Left kidney (tissue), 8 donors: ENCODE measurements at places on chromosomes 3 and 15. TPM values are rescaled to one million over a fixed set of nuclear protein-coding genes. Genes with fewer than 3 reads are reported as not detected.
A peak's percentile ranks its signal among the peaks of the same experiment; 100 is the strongest.

Gene GABRR3
- 0.03 TPM for polyA plus RNA-seq

Gene ACP3
- 86.3 TPM for polyA plus RNA-seq

GRCh38 chr3:24951180-24951579, 456.5 kb upstream of the THRB start:
- no peak for DNase-seq

DNA sequence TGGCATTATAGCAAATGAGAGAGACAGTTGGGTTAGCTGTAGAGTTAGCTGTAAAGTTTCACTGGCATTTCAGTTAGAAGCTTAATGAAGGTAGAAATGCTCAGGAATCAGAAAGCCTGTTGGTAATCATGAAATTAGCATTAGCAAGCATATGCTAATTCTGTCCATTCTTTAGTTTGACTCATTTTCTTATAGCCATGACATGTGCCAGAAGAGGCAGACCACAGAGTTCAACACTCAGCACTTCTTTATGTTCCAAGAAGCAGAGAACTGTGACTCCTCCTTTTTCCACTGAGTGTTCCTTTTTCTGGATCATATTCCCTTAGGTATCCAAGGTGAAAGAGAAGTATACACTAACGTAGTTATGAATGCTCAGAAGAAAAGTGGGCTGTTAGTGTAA, 276.2 kb upstream of the SGO1 start:
- DNase-seq, result no peak

DNA sequence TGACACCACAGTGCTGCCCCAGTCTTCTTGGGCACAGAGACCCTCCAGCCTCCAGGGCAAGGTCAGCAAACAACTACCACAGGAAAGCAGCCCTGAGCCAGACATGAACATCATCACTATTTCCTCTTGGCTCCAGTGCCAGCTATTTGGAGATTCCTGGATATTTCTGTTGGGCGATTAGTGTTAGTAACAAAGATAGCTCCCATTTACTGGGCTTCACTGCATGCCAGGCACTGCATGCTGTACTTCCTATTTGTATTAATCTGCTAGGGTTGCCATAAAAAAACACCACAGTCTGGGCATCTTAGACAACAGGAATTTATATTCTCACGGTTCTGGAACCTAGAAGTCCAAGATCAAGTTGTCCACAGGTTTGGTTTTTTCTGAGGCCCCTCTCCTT, 255.1 kb upstream of the STT3B start:
- no peak for DNase-seq

DNA sequence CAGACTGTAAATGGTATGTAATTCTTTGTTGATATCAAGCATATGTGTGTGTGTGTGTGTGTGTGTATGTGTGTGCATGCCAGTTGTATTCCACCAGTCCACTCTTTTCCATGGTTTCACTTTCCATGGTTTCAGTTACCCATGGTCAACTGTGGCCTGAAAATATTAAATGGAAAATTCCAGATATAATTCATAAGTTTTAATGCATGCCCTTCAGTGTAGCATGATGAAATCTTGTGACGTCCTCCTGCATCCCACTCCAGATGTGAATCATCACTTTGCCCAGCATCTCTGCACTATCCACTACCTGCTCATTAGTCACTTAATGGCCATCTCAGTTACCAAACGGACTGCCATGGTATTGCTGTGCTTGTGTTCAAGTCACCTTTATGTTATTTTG, 215.9 kb downstream of the GBE1 start:
- no peak for DNase-seq

DNA sequence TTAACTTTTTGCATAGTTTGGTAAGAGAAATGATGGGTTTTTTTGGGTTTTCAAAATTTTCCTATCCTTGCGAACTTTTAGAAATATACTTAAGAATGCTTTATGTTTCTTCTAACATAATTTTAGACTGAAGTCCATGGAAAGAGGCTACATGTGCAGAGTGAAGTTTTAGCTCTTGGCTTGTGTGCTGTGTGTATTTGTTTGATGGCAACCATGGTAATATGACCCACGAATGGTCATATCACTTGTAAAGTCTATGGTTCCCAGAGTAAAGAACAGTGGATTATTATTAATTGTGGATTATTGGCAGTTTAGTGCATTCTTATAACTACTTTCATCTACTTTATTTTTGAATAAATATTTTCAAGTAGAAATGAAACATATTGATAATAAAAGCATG, 124.0 kb upstream of the GOLGA6L4 start:
- no peak for DNase-seq

DNA sequence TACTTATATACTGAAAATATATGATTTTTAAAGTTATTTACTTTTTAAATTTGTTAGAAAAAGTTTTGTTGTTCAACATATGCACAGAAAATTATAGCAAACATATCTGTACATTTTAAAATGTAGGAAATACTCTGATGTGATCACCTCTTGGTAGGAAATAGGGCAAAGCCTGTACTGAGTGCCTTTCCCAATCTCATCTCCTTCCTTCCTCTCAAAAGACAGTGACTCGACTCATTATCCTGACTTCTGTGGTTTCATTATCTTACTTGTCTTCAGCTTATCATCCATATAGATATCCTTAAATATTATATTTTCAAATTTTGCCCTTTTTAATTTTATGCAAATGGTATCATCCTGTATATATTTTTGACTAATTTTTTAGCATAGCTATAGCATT, 18.4 kb upstream of the ALCAM start:
- DNase-seq, result no peak

DNA sequence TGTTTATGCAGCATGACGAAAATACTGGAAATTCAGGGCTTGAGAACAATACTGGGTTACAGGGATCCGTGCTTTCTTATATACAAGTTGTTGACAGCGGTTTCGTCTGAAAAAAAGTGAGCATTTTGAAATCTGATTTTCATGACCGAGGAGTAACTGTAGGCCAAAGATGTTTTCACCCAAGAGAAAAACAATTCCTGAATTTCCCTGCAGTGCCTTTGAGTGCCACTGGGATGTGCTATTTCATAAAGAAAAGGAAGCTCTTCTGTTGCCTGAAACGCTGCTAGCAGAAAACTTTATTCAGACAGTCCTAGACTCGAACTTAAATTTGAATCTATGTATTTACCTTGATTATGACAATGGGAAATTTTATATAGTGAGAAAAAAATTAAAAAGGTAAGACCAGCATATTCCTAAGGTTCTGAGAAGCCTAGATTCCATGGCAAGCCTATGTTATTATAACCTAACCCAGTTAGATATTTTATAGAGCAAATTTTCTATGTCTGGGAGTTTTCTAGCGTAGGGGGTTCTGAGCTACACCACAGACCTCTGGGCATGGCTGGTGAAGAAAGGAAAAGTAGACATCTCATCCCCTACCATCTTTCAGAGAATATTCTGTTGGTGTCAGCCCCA, 30.2 kb downstream of the KCNAB1 start:
- DNase-seq, result peak; percentile 74

DNA sequence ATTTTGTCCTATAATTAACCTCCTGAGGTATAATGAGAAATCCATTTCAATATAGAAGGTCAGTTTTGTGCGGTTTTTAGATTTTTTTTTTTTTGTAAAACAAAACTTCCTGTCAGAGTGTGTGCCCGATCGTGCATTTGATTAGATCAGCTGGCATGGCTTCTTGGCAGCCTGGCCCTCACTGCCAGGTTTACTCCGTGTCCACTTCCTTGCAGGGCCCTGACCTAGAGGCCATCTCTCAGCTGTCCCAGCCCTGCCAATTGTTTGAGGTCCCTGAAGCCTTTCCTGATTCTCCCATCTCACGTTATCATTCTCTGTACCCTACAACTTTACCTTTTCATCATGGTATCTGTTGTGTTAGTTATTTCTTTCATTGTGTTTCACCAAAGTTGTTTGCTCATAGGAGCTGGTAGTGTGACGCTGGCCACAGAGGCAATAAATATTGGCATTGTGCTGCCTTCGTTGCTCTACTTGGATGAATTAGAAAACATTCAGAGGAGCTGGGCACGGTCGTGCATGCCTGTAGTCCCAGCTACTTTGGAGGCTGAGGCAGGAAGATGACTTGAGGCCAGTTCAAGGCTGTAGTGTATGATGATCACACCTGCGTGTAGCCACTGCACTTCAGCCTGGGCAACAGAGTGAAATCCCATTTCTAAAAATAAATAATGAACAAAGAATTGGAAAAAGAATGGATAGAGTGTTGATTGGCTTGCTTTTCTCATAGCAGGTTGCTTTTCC, 202.0 kb downstream of the GHSR start:
- no peak for DNase-seq

DNA sequence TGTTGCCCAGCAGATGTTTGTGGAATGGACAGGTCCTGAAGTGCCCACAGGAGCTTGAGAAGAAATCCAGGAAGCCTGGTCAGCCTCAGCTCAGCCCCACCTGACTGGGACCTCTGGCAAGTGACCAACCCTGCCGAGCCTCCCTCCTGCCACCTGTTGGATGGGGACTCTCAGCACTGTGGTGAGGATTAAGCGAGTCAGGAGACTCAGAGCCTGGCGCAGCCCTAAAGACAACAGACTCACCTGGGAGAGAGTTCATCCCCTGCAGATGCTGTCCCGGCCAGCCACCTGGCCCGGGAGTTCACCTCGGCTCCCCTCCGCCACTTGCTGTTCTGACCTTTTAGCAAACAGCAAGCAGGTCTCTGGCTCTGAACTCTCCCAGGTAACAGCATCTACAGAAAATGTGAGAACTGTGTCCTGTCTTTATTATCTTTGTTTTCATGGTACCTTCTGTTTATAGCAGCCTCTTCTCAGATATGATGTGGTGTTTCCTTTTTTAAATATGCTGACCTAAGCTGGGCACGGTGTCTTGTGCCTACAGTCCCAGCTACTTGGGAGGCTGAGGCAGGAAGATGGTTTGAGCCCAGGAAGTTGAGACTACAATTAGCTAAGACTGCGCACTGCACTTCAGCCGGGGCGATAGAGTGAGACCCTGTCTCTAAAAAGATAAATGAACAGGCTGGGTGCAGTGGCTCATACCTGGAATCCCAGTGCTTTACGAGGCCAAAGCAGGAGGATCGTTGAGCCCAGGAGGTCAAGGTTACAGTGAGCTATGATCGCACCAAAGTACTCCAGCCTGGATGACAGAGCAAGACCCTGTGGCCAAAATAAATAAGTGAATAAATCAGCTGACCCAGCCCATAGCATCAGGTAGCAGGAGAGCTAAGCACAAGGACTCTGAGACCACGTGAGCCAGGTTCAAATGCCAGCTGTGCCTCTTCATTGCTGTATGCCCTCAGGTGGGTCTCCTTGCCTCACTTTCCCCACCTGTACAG, 32.4 kb upstream of the SLC6A6 start:
- no peak for DNase-seq

DNA sequence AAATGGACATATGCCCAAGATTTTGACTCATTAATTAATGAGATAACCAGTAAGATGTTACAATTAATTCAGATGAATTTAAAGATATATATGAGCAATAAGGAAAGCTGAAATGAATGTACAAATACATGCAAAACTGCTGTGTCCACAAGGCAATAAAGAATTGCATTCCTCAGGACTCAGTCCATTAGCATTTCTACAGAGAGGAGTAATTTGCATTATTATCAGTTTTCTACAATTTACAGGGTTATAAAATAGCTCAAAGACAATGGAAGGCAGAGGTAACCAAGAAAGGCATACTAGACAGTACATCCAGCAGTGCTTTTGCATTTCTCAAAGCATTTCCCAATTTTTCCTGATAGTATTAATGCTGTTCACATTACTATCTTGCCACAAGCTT, 377.1 kb upstream of the GOLIM4 start:
- no peak for DNase-seq

- DNase-seq, result no peak
These were observed 320.2 kb downstream of the UNC13C start for GRCh38 chr15:54298396-54298795.

DNA sequence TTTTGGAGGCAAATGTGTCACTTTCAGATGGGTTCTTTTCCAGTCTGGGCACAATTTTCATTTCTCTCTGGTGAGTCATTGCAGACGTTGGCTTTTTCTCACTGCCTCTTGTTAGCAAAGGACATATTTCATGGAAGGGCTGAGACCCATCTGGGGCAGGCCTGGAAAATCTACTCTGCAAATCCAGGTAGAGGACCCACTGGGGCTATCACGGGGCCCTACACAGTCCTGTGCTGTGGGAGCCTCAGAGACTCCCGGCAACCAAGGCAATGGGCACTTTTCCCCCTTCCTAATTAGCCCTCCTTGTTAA, 58.0 kb downstream of the HRH1 start:
- no peak for DNase-seq

- no peak for DNase-seq
These were observed 34.1 kb downstream of the TSPAN3 start for GRCh38 chr15:77036537-77037387.
